NCI-H1930 (cell line): ENCODE measurements at places on chromosomes 1 and 21.
A peak's percentile ranks its signal among the peaks of the same experiment; 100 is the strongest.

GRCh38 chr1:210597555-210598134 is 268.9 kb downstream of the HHAT start:
- no peak for DNase-seq

DNA sequence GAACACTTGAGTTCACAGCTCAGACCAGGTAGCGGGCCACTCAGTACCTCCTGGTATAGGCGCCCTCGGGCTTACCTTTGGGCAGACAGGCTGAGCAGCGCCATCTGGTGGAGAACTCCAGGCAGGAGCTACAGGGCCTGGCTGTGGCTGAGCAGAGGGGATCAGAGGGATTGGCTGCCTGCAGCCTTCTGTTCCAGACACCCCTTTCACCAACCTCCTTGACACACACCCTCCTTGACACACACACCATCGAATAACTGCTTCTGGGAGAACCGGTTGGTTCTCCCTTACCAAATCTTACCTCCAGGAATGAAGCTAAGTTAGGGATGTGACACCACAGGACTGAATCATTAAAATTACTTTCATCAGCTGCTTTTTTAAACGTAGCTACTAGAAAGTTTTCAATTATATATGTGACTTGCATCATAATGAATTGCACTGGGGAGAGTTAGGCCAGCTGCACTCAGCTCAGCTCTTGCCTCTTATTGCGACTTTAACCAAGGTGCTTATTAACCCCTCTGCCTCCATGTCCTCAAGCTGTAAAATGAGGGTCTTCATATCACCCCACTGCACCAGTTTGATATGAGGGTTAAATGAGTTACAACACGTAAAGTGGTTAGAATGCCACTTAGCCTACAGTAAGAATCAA is 6.6 kb downstream of the LIN28A start:
- DNase-seq = peak; percentile 62

DNA sequence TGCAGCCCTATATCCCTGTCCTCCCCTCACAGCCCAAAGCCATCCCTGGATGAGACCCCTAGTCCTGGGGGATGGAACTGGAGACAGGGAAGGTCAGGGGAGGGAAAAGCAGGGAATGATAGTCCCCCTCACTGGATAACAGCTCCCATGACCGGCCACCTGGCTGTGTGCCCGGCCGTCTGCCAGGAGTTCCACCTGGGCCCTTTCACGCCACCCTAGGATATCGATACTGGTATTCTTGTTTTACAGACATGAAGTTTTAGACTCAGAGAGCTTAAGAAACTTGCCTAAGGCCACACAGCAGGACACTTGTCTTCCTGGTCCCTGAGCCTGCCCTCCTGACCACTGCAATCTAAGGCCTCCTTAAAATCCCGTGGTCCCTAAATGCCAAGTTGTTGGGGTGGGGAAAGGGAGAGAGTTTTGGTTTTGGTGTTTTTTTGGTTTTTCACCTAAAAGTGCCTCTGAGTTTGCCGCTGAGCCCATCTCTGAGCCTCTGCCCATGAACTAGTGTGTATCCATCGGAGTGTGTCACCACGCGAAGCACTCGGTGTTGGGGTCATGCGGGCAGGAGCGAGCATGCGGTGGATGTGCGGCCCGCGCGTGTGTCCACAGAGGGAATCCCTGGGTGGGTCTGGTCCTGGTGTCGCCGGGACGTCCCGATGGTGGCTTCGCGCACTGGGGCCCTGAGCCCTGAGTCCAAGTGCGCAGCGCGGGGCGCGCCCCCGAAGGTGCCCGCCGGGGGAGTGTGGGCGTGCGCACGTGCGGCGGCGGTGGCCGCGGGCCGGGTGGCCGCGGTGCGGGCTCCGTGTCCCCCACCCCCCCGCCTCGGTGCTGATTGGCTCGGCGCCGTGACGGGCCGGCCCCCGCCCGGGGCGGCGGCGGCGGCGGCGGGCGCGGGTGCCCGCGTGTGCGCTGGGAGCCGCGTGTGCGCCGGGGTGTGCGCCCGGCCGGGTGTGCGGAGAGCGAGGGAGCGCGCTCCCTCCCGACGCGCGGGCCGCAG is at the start of gene EPHA8:
EPHA8 (plus strand) TSS at position 906 of the 1,000 bp plus-strand sequence. CDS start 147 bp downstream, outside the sequence.
- DNase-seq = no peak

DNA sequence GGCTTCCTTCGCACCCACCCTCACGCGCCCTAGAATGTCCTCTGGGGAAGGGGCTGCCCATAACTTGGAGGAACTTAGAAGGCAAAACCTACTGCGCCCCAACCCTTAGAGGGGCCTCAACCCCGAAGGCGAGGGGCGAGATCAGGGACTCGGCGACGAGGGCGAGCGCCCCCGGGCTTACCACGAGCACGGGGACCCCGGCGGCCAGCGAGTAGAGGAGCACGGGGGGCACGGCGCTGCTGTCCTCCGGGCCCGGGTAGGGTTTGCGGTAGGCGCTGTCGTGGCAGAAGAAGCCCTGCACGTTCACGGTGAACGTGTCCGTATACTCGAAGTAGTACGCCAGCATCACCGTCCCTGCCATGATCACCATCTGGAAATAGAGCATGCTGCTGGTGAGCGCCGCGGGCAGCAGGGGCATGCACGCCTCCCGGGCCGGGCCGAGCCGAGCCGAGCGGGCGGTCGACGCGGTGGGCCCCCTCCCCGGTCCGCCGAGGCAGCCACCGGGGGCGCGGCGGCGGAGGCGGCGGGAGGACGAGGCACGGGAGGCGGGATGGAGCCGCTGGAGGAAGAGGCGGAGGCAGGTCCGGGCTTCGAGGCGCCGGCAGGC is 304 bp downstream of the PLPPR5 start:
- DNase-seq = no peak

- no peak for DNase-seq
These were observed 333.5 kb upstream of the B3GALT2 start for GRCh38 chr1:193519922-193520321.

GRCh38 chr1:172845371-172845770 is 186.5 kb downstream of the FASLG start:
- no peak for DNase-seq
